Renal cortical epithelial cell (primary cell): ENCODE measurements at places on chromosomes 11 and 22.

DNA sequence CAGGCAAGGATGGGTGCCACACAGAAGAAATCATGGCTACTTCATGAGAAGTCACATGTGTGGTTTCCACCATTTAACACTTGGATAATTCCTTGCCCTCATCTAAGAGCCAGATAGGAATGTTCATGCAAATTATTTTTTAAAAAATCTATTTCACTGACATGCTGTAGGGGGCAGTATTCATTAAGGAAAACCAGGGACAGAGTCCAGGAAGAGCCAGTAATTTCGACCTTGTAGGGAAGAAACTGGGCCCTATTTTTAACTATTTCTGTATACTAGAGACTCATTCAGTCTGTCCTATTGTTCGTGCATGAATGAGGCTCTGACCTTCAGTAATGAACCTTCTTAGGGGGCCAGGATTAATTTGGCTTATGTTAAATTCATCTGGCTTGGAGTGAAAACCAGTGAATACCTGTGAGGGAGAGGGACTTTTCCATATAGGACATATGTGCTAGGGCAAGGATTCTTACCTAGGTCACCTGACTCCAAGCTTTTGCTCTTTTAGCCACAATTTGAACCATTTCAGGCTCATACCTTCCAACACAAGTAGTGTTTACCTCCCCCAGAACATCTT is 192.7 kb downstream of the NAV2 start:
- DNase-seq, result peak; percentile 70

GRCh38 chr11:35927682-35928081 is 16.2 kb upstream of the LDLRAD3 start:
- DNase-seq, result peak; percentile 93

- DNase-seq, result no peak
Measured at GRCh38 chr11:64322925-64323260, 5.0 kb downstream of the PRDX5 start.

GRCh38 chr11:17169876-17170275 is 37.9 kb downstream of the PIK3C2A start:
- no peak for DNase-seq

GRCh38 chr11:69411257-69411924 is 70.1 kb upstream of the LINC01488 start:
- no peak for DNase-seq

- DNase-seq, result no peak
Measured at GRCh38 chr11:66316849-66317251, at the start of gene CD248. Gene CD248 (minus strand): TSS chr11:66317044. CDS start chr11:66317027, 17 bp downstream.

DNA sequence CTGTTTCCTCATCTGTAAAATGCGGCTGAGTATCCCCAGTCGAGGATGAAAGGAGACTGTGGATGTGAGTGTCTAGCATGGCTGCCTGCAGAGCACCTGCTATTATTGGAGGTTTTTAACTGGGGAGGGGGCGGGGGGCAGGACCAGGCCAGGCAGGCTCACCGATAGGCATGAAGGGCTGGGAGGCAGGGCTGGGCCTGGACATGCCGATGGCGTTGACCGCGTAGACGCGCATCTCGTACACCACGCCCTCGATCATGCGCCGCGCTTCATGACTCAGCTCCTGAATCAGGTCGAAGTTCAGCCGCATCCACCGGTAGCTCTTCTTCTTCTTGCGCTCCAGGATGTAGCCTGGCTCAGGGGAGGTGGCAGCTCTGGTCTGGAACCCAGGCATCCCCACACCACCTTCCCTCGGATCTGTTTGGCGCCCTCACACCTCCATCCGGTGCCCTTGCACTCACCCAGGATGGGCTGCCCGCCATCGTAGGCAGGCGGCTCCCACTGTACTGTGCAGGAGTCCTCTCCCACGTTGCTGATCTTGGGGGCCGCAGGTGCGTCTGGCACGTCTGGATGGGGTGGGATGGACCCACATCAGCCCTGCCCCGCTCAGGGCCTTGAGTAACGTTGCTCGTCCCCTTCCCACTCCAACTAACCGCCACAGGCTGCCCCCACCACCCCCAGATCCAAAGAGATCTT is 15.1 kb downstream of the MYBPC3 start:
- no peak for DNase-seq
